ENCODE measurements at places on chromosomes 5 and 9.

DNA sequence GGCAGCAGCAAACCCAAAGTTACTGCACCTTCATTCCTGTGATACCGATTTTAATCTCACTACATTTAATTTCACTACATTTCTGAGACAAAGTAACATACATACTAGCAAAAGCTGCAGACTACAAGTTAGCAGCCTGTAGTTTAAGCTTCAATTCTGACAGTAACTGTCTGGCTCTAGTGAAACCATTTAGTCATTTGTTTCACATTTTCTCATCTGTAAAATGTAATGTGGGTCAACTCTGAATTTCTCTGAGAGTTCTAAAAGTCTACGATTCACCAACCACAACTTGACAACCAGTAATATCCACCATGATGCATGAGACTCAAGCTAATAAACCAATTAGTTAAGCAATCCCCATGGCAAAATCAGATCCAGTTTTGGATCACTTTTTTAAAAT lies 408.9 kb downstream of the PDE4D start:
- DNase-seq = no peak

DNA sequence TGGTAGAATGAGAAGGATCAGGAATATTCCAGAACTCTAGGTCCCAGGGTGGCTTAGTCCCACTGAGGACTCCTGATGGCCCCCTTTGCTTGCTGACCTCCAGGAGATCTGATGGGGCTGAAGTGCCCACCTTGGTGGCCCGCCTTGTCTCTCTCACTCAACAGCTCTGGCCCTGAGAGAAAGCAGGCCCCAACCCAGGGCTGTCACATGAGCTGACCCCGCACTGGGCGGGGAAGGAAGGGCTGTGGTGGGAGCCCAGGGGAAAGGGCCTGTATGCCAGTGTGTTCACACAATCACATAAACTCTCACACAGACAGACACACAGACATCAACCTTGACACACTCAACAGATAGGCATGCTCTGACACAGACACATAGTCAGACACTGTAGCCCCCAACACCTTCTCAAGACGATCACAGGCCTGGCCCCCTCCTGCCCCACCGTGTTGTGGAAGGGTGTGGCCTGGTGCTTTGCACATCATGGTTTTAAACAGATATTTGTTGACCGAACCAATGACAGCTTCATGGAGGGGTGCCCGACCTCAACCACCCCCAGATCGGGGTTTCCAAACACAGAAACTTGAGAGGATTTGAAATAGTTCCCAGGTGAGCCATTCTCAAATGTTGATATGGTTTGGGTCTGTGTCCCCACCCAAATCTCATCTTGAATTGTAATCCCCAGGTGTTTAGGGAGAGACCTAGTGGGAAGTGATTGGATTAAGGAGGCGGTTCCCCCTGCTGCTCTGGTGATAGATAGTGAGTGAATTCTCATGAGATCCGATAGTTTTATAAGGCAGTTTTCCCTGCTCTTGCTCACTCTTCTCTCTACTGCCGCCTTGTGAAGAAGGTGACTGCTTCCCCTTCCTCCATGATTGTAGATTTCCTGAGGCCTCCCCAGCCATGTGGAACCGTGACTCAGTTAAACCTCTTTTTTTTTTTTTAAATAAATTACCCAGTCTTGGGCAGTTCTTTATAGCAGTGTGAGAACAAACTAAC lies 48.5 kb upstream of the HAND1 start:
- DNase-seq = no peak

GRCh38 chr5:127486471-127486870 lies 31.0 kb upstream of the PRRC1 start:
- no peak for DNase-seq

DNA sequence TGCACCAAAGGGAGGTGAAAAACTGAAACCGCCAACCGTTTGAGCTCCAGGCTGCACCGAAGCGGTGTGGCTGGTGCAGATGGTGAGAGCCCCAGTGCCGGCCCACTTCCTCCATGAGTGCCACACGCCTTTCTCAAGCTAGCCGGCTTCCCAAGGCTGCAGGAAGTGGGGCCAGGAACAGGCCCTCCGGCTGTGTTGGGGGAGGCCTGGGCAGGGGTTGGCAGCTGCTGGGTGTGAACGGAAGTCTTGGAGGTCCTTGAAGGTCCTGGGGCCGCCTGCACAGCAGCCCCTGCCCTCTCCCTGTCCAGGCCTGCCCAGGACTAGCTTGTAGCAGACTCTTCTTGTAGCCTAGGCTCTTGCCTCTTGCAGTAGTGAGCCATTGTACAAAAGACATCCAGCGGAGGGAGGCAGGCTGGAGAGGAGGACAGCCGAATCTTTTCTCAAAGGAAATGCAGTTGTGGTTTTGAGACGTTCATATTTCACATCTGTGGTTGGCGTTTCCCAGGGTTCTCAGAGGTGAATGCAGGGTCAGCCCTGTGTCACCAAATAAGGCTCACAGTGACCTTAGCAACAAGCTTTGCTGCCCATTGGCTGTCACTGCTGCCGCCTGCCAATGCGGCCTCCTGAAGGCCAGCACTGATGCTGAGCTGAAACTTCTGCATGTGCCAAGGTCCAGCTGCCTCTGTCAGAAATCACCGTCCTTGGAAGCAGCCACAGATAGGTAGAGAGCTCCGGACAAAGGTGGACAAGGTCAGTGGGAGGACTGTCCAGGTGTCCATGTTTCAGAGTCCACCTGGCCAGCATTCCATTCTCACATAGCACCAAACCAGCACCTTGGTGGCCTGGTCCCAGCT lies 23.9 kb downstream of the IRF1 start:
- no peak for DNase-seq

DNA sequence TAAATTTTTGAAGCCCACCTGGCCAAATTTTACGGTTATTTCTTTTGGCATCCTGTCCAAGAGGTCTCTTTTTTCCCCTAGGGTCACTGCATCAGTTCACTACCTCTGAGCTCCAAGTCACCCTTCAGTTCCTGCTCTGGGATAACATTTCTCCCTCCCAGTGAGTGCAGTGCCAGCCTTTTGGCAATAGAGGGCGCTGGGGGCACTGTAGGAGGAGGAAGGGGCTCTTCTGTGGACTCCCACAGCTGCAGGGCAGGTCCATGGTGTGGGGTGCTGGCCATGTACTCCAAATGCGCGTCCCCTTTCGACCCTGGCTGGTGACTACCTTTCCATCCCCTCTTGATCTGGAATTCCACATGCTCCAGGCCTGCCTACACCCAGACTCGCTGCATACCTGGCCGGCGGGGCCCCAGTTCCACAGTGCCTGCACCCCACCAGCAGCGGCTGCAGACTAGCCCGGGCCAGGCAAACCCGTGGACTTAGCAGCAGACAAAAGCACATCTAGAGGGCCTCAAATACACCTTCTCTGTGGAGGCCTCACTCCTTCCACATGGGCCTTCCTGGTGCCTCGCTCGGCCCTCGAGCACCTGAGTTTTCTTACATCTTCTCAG lies 20.3 kb upstream of the NINJ1 start:
- no peak for DNase-seq

DNA sequence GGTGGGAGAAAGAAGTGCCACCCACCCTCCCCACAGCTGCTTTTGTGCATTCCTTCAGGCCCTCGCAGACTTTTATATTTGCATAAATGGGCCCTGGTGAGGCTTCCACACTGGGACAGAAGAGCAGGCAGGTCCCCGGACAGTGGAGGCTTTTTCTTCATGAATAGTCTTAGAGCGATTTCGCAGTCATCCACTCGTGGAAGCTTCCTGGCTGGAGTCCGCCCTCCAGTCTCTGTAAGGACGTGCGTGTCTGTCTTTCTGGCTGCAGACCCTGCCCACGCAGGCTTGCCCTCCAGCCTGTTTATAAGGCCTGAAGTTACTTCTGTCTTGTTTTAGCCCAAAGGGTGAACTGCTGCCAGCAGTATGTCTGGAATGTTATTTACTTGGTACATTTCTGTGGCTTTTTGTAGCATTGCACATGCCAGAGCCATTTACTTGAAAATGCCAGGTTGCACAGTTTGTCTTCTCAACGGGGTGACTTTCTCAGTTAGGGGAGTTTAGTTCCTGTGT lies 195.7 kb downstream of the AOPEP start:
- DNase-seq = no peak

DNA sequence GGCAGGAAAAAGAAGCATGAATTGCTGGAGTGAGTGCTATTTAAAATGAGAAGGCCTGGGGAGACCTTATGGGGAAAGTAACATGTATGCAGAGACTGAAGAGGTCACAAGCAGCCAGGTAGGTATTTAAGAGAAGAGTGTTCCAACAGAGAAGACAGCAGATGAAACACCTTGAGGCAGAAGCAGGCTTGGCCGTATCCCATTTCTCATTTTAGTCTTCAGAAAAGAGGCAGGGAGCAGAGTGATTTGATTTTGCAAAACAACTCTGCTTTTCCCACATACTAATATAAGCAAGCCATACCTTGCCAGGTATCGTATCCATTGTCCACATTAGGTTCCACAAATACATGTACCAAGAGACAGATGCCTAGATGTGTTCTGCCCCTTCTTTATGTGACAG lies 244.3 kb downstream of the ASTN2 start:
- DNase-seq = no peak

DNA sequence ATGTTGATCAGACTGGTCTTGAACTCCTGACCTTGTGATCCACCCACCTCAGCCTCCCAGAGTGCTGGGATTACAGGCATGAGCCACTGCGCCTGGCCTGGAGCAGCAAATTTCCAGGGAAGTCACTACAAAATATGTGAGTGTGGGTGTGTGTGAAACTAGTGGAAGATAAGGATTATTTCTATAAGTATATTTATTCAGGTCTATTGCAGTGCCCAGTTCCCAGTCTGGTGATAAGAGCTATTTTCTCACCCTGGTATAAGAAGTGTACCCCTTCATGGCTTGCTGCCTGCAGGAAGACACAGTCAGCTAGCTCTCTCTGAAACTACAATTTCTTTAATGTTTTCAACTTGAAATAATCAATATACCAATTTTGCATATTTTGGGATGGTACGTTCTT lies 37.1 kb downstream of the TARS1 start:
- no peak for DNase-seq

DNA sequence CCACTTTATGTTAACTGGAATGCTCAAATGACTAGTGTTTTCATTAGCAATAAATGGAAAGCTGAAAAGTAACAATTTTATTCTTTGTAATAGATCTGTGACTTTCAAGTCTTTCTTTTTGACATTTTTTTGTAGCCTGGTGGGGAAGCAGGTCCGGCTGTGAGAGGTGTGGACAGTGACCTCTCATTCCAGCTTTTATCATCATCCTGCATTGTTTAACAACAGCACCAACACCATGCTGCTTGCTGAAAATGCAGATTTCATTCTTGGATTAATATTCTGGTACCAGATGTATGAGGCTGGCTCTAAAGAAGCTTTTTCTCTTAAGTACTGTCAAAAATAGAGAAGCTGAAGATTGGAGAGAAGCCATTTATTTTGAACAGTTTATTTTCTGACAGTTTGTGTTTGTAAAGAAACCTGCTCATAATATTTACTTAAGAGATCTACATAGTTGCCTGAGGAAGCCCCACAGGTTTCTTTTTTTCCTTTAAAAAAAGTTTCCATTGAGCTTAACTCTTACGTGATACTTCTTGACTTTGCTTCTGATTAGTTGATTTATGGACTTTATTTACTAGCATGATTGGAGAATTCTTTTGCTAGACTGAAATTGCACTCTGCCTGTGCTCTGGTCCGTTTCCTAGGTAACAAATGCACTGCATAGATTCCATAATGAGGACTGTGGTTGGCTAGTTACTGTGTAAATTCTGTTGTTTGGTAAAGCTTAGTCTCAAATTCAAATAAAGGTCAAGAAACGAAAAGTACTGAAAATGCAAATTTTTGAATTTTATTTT lies 3.4 kb downstream of the KIAA1958 start:
- DNase-seq = no peak

GRCh38 chr5:41641621-41642020 lies 131.2 kb upstream of the PLCXD3 start:
- no peak for DNase-seq

- DNase-seq = no peak
Observed at GRCh38 chr9:800591-801150, 40.8 kb upstream of the DMRT1 start.

GRCh38 chr5:138925090-138925635 lies 50.0 kb upstream of the LRRTM2 start:
- DNase-seq = no peak

- no peak for DNase-seq
Observed at GRCh38 chr5:68406767-68407241, 191.2 kb downstream of the PIK3R1 start.

- DNase-seq = no peak
Observed at GRCh38 chr9:90909225-90909624, 107.6 kb downstream of the SYK start.
